ENCODE measurements at places on chromosomes 11 and 22. TPM values are rescaled to one million over a fixed set of nuclear protein-coding genes. Genes with fewer than 3 reads are reported as not detected.

DBX1 gene
- not detected for total RNA-seq

SRSF8 gene
- 40.8 TPM for total RNA-seq

DNA sequence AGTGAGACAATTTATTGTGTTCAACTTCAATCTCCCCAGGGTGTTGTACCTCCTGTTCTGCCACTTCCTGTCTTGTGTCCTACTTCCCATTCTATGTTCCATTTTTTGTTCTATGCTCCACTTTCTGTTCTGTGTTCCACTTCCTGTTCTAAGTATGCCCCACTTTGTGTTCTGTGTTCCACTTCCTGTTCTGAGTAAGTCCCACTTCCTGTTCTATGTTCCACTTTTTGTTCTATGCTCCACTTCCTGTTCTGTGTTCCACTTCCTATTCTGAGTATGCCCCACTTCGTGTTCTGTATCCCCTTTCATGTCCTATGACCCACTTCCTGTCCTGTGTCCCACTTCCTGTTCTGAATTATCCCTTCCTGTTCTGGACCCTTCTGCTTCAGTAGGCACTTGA lies 732.7 kb downstream of the TBC1D22A start:
- no peak for DNase-seq

DNA sequence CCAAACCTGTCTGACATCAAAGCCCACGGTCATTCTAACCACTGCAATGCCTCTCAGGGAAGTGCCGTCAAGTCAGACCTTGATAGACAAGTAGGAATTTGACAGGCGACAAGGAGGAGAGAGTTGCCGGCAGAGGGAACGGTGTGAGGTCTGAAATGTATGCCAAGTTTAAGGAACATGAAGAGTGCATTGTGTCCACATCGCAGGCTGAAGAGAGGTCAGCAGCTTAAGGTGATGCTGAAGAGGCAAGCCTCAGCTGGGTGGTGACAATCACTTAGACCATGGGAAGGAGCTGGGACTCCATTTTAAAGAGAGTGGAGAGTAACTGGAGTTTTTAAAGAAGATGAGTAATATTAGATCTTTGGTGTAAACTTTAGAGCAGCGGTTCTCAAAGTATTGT lies 104.9 kb upstream of the TBCEL start:
- DNase-seq = no peak

SDF2L1 gene
- total RNA-seq = 73.1 TPM

GRCh38 chr11:45815747-45816146 lies 10.8 kb downstream of the SLC35C1 start:
- no peak for DNase-seq

DNA sequence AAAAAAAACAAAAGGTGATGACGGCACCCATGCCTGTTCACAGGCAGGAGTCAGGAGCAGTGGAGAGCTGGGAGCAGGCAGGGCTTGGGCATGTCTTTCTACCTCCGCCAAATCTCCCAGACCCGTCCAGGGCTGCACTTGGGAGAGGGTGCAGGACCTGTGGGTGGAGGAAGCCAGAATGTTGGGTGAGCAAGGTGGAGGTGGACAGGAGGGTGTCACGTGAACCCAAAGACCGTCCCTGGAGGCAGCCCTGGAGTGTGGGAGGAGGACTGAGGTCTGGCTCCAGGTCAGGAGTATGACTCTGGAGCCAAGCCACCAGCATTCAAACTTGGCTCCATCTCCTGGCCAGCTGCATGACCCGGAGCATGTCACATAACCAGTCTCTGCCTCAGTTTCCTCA lies 26.6 kb upstream of the RELT start:
- no peak for DNase-seq

OR2AG1 gene
- not detected for total RNA-seq

OR8A1 gene
- total RNA-seq = not detected

GRCh38 chr11:86636275-86636674 lies 36.1 kb downstream of the ME3 start:
- no peak for DNase-seq

Data from upper lobe of left lung (tissue), 6 donors.